ENCODE measurements at places on chromosomes 11 and 22.
A peak's percentile ranks its signal among the peaks of the same experiment; 100 is the strongest.

DNA sequence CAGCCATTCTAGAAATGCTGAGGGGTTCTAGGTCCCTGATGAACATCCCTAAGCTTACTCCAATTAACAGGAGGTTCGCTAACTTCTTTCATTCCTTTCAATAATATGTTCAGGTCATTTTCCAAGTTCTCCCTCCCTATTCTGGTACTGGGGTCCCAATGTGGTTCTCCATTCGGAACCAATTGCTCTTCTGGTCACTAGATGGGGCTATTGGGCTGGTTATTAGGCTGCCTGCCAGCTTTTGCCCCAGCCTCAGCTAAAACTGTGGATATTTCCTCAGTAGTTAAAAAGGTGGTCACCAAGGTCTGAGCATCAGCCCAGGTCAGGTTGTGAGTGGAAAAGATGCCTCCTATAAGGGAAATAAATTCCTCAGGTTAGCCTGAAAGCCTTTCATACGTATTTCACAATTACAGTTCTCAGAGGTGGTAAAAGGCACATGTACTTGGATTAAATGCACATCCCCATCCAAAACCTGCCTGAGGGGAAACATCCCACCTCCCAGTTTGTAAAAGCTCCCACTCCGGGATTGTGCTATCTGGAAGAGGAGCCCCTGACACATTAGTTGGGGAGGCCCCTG lies 161.1 kb upstream of the CCDC179 start:
- DNase-seq = peak; percentile 9

- DNase-seq = no peak
Measured at GRCh38 chr11:118068206-118068944, 8.5 kb upstream of the TMPRSS4 start.

- no peak for DNase-seq
Measured at GRCh38 chr22:29621761-29622526, 18.5 kb downstream of the NF2 start.

- no peak for DNase-seq
Measured at GRCh38 chr11:32435942-32436750, 807 bp upstream of the WT1 start.

DNA sequence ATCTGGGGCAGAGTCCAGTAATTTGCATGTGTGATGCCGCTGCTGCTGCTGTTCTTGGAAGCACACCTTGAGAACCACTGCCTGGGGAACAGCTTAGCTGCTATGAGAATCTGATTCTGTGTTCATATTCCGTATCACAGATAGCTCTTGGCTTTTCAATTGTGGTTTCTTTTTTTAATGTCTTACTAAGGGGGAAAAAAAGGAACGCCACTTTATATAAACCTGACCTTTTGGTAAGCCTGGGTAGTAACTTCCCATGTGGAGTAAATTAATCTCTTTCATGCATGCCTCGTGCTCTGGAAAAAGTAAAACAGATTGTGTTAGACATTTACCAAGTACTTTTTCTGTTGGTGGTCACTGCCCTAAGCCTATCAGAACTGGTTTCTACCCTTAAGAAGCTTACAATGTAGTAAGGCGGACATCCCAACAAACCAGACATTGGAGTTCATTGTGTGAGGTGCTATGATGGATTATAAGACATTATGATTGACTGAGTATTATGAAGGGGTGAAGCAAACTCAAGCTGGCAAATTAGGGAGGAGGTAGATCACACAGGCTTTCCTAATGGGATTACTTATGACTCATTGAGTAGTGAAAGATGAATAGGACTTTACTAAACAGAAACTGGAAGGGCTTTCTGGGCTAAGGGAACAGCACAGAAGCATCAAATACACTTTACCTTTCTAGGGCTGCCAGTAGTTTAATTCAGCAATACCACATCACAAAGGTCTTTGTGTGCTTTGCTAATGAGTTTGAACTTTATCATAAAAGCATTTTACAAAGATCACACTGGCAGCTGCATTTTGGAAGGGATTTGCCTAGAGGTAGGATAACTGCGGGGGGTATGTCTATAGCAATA lies 64.7 kb downstream of the MAML2 start:
- DNase-seq = no peak

GRCh38 chr11:36273110-36273509 lies 16.1 kb downstream of the COMMD9 start:
- no peak for DNase-seq

DNA sequence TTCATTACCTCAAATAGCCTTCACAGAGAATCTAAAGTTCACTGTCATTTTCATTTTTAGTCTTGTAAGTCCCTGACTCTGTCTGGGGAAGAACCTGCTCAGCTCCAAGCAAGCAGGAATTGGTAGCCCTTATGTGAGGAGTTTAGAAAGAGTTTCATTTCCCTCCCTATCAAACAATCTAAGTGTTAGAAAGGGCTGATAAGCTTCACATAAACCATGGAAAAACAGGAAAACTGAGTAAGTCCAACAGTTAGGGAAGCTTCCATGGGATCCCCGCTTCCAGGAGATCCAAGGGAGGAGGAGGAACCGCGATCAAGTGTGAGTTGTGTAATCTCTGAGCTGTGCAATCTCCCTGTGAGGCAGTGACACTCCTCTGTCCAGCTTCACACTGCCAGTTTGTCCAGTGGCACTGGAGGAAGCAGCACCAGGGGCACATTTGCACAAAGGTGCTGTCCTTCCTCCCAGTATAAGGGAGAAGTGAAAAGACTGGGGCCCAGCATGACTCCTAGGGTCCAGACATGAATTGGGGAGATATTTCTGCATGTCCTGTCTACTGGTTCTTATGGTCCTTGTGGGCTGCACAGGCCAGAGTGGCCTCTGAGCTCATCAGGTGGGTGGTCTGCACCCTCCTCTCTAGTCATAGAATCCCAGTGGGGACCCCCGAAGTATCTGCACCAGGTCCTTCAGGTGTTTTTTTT lies 4.3 kb downstream of the PRAME start:
- DNase-seq = no peak

DNA sequence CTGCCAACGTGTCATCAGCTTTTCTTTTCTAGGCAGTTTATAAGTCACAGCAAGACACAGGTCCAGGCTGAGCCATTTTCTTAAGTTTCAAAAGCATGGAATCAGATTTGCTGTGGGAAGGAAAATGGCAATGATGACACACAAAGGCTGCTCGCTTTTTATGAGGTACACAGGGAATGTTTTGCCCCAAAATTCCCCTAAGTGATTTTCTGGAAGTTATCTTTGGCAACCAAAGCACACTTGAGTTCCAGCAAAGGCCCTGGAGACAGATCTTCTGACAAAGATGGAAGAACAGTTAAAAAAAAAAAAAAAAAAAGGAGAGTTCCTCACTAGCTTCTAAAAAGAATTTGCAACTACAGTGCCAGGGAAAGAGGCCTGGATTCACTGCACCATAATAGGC lies 260.8 kb downstream of the LARGE1 start:
- no peak for DNase-seq

DNA sequence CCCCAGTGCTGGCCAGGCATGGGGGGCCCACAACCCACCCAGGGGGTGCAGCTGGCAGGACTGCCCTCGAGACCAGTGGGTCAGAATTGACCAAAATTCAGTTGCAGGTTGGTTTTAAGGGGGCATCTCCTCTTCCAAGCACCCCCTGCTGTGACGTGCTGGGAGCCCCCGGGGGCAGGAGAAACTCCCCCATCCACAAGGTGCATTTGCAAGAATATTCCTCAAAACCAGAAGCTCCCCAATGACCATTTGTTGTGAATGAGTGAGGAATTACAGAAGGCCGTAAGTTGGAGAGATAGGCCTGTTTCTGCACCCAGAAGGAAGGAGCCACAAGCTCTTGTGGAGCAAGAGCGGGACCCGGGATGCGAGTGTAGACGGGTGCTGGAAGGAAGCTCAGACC lies 414.5 kb downstream of the BRD1 start:
- no peak for DNase-seq

DNA sequence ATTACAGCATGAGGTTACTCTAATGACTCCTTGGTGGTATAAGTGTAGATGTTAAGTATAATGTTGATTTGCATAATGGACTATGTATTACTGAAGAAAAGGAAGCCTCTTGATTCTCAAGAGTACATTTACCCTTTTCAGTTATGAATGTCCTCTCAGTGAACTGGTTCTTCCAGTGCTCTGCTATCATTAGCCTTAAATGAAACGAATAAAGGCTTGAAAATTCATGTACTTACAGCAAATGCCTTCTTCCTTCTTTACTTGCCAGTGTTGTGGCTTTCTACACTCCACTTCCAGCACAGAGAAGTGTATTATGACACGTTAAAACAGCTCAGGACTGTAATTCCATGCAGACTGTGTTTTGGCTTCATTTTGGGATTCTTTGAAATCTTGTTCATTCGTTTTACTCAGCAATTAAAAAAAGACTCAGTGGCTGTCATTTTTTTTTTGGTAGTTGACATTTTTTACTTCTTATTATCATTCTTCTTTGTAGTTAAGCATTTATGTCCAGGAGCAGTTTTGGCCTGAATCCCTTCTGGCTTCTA lies 96.9 kb downstream of the MTMR3 start:
- no peak for DNase-seq

DNA sequence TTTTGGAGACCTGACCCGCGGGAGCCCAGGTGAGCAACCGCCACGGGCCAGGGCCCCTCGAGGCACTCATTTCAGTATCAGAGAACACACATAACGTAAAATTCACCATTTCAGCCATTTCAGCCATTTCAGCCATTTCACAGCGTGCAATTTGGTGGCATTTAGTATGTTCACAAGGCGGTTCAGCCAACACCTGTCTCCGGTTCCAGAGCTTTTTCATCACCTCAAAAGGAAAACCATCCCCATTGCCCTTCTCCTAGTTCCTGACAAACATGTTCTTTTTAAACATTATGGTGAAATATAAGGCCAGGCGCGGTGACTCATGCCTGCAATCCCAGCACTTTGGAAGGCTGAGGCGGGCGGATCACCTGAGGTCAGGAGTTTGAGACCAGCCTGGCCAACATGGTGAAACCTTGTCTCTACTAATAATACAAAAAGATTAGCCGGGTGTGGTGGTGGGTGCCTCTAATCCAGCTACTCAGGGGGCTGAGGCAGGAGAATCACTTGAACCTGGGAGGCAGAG lies 119.3 kb downstream of the KCNQ1 start:
- no peak for DNase-seq

GRCh38 chr11:69894181-69894611 lies 75.0 kb upstream of the FGF3 start:
- DNase-seq = no peak

DNA sequence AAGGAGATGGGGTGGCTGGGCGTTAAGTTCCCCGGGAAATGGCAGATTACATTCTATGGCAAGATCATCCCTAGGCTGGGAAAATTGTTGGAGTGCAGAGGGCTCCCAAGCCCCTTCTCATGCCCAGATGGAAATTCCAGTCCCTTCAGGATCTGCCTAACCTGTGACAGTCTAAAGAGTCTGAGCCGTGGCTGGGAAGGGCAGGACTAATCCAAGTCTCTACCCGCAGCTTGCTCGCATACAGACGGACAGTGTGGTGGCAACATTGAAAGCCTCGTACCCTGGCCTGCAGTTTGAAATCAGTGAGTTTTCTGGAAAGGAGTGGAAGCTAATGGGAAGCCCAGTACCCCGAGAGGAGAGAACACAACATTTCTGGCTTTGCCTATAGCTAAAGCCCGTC lies 3.7 kb downstream of the HMBS start:
- no peak for DNase-seq

DNA sequence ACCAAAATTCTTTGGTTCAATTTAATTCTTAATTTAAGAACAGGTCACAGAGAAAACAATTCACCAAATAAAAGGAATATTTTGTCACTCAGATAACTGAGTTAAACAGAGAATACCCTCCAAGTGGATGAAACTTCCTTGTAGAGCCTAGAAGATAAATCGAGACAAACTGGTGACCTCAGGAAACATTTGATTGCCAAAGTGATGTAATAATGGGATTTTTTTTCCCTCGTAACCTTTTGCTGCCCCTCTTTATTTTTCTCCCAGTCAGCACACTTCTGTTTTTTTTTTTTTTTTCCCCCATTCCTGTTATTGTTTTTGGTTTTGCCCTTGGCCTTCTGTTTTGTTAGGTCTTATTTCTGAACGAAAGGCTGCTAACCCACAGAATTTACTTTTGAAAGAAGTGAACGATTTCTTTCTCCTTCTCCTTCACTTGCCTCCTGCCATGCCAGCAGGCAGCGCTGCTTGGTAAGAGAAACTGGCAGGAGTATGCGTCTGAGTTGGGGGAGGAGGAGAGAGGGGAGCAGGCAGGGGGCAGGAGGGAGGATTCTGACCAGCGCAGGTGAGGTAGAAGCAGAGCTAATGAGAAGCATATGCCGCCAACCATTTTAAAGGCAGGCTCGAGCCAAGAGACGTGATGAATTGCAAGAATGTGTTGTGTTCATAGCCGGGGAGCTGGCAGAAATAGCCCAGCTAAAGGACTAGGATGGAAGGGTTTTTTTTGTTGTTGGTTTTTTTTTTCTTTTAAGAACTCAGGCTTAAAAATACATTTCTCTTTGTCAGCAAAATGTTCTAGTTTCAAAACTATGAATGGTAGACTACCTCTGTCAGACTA lies 121.9 kb upstream of the MTMR2 start:
- DNase-seq = no peak

DNA sequence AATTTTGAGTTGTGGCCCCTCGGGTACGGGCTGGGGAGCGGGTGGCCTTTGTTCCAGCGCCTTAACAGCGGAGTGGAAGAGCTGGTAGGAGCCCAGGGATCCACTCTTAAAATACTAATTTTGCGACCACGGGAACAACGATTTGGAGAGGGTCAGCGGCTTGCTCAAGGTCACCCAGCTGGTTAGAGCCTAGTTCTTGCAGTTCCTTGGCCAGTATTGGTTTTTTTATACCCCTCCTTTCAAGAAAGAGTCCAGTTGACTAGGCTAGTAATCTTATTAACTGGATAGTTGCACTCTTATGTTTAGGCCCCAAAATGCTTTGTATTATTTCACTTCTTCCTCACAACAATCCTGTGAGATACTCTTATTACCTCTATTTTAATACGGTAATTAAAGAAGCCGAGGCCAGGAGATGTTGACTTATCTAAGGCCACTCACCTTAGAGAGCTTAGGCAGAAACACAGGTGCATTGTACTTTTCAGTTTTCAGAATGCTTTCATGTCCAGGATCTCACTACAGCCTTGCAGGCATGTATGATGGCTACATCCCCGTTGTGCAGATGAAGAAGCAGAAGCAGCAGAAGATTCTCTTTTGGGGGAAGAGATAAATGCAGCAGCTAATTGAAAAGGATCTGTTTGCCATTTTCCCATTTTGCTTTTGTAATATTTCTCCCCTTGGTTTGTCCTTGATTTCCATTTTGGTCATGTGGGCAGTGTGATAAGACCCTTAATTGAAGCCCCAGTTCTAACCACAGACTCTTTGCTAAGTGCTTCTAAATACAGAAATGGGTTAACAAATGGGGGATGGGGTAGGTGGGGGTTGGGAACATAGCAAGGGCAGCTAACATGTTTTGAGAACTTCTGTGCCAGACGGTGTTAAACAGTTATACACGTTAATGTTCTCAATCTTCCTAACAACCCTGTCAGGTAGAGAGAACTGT lies 1.4 kb downstream of the SREBF2 start:
- no peak for DNase-seq

GRCh38 chr22:31639436-31640039 lies 22.5 kb downstream of the PISD start:
- no peak for DNase-seq
